Stimulated activated CD8-positive, alpha-beta memory T cell treated with anti-CD3 and anti-CD28 coated beads, Interleukin-2, amount 100 ng/mL, for 48 hours (primary cell): ENCODE measurements at places on chromosomes 2 and 18.
A peak's percentile ranks its signal among the peaks of the same experiment; 100 is the strongest.

DNA sequence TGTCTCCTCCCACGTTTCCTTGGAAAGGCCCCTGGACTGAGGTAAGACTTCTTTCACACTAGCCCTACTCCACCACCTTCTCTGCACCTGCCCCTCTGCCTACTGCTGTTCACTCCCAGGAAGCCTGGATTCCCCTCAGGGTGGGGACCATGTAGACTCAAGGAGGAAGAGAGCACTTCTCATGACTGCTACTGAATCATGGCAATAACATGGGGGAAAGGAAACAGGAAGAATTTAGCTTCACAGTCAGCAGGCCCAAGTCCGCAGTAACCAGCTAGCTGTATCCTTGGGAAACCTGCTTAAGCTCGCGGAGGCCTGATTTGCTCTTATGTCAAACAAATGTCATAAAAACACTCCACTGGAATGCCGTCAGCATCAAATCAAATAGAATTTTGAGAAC, 126.2 kb upstream of the CAPN13 start:
- DNase-seq = no peak

- DNase-seq = no peak
Observed at GRCh38 chr2:45700407-45701013, 49.0 kb downstream of the PRKCE start.

GRCh38 chr2:205656941-205657340, 25.4 kb upstream of the NRP2 start:
- no peak for DNase-seq

GRCh38 chr2:32932825-32933755, 13.7 kb upstream of the LTBP1 start:
- no peak for DNase-seq

DNA sequence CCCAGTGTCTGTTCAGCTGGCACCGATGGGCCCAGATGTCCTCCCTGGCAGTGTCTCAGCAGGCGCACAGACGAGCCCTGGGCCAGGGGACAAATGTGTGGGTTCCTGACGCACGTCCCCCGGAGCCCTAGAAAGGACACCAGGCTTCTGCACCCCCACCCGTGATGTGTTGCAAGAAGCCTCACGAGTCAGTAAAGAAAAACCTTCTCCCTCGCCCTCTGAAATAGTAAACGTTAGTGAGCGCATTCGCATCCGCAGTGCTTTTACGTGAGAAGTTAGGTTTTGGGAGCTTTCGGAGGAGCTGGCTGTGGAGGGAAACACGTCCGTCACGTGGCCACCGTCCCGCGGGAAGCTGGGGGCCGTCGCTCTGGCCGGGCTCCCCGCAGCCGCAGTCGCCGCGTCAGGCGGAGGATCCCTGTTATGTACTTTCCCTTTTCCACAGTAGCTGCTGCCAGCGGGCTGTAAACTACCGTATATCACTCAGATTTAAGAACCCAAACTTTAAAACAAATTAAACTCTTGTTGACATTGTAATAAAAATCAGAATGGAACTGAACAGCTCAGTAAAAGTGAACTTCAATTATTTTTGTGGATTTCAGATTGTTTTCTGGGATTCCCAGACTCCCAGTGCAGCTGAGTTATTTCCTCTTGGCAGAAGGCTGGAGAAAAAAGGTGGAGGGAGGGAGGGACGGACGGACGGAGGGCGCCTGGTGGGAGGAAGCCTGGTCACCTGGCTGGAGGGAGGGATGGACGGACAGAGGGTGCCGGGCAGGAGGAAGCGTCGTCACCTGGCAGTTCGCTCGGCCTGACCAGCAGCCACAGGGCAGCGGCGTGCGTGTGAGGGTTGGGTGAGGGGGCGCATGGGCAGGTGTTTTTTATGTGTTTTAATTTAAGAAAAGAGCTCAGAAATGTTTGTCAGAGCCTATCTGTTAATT, 112.1 kb downstream of the NFATC1 start:
- no peak for DNase-seq

- peak; percentile 38 for DNase-seq
Observed at GRCh38 chr2:219109471-219109870, 48.8 kb upstream of the IHH start.

- no peak for DNase-seq
Observed at GRCh38 chr2:105321875-105322646, 7.5 kb downstream of the TGFBRAP1 start.

DNA sequence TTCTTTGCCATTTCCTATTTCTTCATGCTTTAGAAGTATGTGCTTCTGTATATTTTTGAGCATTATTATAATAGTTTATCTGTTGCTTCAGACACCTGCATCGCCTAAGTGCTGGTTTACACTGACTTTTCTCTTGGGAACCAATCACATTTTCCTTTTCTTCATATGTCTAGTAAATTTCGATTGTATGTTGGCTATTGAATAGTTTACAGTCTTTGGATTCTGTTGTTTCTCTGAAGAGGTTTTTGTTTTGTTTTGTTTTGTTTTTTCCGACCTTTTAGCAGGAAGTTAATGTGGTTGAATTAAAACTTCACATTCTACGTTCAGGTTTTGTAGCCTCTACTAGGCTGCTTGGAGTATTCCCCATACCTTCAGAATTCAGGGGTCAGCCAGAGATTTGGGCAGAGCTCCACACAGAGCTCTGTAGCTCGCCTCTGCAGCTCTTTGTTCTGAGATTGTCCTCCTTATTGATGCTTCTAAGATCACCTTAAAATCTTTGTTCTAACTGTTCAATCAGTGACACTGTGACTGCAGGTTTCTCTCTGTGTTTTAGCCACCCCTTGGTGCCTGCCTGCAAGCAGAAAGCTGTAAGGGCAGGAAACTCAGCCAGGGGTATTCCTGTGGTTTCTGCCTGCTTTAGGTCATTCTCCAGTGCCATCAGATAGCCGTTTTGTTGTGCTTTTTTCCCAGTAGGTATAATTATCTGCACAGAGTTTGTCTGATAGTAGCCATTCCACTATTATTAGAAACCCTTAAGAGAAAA, 83.4 kb downstream of the FAM168B start:
- no peak for DNase-seq

DNA sequence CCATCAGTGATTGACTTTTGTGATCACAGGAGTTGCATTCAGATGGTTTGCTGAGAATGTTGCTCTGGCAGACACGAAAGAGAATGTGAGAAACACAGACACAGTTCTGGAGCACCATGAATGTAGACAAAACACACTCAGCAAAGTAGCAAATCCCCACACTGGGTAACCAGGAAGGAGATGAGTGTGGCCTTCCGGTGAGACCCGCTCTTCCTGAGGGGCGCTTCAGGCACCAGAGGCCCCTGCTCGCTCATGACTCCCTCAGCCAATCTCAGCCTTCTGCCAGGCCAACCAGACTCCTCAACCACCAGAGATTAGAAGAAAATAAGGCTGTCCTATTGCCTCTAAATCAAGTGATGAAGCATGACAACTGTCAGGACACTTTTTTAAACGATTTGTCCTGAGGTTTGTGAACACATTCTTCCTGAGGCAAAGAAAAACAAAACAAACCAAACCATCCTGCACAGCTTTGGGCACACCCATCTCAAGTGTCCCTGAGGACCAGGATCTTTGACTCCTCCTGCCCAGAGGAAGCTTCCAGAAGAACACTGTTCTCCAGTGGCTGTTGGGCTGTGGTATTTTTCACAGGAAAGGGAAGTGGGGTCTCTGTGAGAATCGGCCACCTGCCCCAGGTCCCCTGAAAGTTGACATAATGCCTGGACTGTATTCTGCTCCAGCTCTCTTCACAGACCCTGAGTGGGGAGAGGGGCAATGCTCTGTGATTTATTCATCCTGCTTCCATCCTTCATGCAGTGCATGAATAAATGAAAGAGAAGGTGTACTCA, 152.8 kb downstream of the BCL11A start:
- DNase-seq = no peak

- DNase-seq = no peak
Observed at GRCh38 chr2:48508461-48509124, 21.4 kb upstream of the STON1 start.

GRCh38 chr2:187890690-187891089, 336.5 kb upstream of the TFPI start:
- DNase-seq = no peak

- no peak for DNase-seq
Observed at GRCh38 chr18:50395093-50395492, 20.2 kb downstream of the SKA1 start.

DNA sequence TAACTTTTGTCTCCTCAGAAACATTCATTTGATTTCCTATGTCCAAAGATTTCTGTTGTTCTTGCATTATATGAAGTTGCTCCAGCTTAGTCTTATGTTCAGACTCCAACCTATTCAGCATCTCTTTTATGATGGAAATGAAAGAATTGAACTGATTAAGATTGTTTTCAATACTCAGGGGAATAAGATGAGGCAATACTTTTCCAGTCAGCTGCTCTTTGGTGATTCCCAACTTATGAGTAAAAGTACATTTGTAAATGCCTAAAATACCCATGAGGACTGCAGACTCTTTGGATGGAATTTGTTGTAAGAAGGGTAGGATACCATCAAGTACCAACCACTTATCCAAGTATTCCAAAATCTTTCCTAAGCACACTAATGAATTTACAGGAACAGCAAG, 39.8 kb downstream of the TRAK2 start:
- DNase-seq = no peak

- DNase-seq = no peak
Observed at GRCh38 chr2:31258351-31258750, 24.4 kb downstream of the EHD3 start.

DNA sequence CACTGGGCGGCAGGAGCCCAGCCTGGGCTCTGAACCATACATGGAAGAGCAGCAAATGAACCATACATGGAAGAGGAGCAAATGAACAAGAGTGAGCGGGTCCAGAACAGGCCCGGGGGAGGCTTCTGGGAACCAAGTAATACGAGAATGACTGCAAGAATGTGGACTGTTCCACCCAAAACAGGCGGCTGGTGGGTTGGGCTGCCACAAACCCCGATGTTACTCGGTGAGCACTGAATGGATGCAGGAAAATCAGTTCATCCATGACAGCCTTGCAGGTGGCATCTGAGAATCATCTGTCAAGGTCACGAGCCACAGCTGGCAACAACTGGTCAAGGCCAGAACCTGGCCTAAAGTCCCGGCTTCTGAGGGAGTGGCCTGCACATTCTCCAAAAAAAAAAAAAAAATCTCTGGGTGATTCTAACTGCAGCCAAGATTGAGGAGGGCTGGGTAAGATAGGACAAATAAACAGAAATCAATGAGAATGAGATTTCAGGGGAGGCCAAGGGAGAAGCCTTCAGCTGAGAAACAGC, 106.1 kb downstream of the ZNF516 start:
- DNase-seq = no peak

DNA sequence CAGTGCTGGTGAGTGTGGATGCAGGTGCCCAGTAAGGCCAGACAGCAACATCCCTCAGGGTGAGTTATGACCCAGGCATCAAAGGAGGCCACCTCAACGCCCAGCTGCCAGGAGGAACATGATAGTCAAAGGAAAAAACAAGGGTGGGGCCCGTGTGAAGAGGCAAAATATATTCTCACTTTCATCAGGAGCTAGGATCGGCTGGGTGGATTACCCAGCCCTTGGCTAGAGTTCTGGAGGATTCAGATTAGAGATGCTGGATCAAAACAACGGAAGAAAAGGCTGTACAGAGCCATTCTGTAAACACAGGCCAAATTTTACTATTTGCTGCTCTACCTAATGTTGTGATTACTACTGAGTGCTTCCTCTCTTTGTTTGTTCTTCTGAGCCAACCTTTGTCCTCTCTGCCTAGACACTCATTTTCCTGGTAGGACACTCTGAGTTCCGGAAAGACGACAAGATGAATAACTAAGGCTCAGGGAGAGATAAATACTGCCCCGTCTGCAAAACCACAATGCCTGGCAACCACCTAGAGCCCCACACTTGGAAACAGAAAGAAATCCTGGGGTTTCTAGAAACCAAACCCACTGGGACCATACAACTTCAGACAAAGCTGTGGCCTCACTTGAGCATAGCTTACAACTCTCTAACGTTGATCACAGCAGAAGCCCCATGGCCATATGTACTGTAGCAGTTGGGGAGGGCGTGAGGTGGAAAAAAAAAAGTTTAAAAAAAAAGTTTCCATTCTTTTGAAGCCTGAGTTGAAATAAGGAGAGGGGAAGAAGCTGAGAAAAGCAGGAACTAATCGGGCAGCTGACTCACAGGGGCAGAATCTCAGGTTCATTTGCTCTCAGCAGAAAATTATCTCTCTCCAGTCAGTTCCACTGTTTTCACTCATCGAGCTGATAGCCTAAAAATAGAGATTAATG, 17.8 kb upstream of the PMAIP1 start:
- DNase-seq = no peak

- no peak for DNase-seq
Observed at GRCh38 chr2:133943108-133943507, 310.8 kb upstream of the MGAT5 start.

GRCh38 chr2:67626656-67627055, 229.5 kb downstream of the ETAA1 start:
- no peak for DNase-seq

- no peak for DNase-seq
Observed at GRCh38 chr2:224401641-224402342, at the start of gene FAM124B. FAM124B (minus strand) TSS chr2:224402107; CDS start chr2:224401768, 339 bp downstream.

DNA sequence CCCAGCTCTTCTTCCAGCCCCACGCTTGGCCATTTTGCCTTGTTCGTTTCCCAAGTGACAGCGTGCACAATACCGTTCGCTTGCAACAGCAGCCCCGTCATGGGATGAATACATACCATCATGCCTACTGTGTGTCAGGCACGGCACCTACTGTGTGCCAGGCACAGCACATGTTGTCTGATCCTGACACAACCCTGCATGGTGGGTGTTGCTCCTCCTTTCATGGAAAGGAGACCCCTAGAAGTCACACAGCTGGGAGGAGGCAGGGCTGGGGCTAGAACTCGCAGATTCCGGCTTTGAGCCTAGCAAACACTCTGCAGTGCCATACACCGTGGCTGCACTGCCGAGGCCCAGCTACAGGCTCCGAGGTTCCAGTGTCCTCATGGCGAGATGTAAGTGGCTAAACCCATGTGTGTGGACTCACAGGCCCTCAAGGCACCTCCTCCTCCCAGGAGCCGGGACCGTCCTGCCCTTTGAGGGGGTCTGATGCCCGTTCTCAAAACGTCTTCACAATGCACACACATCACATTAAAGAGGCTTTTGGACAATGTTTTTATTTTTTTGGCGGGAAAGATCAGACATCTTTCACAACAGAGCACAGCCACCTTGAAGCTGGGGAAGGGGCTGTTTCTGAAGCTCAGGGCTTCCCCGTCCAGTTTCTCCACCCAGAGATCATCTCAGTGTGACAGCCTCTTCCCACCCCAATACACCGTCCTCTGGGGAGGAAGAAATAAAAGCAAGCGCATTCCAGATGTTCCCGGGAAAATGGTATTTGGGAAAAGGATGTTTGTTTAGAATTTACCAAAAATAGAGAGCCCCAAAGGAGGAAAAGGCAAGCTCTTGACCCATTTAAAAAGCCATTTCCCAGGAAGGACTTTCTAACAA, 64.9 kb downstream of the HS1BP3 start:
- no peak for DNase-seq

DNA sequence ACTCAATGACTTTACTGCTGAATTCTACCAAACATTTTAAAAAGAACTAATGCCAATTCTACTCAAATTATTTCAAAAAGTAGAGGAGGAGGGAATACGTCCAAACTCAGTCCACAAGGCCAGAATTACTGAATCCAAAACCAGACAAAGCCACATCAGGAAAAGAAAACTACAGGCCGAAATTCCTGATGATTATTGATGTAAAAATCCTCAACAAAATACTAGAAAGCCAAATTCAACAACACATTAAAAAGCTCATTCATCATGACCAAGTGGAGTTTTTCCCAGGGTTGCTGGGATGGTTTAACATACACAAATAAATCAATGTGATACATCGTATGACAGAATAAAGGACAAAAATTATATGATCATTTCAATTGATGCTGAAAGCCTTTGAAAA, 103.9 kb upstream of the UBE2E3 start:
- no peak for DNase-seq

GRCh38 chr2:236265675-236266074, 1.5 kb upstream of the ASB18 start:
- no peak for DNase-seq

- no peak for DNase-seq
Observed at GRCh38 chr2:227877421-227878310, 6.2 kb downstream of the DAW1 start.
